ENCODE measurements at places on chromosomes 3 and 15. TPM values are rescaled to one million over a fixed set of nuclear protein-coding genes. Genes with fewer than 3 reads are reported as not detected.

The GOLGA8T gene
- not detected for total RNA-seq

The AADAC gene
- not detected for total RNA-seq

The NOX5 gene
- total RNA-seq, result not detected

The ANKDD1A gene
- 6.4 TPM for total RNA-seq

GRCh38 chr15:63948971-63949370 is 97.3 kb downstream of the DAPK2 start:
- DNase-seq, result no peak

DNA sequence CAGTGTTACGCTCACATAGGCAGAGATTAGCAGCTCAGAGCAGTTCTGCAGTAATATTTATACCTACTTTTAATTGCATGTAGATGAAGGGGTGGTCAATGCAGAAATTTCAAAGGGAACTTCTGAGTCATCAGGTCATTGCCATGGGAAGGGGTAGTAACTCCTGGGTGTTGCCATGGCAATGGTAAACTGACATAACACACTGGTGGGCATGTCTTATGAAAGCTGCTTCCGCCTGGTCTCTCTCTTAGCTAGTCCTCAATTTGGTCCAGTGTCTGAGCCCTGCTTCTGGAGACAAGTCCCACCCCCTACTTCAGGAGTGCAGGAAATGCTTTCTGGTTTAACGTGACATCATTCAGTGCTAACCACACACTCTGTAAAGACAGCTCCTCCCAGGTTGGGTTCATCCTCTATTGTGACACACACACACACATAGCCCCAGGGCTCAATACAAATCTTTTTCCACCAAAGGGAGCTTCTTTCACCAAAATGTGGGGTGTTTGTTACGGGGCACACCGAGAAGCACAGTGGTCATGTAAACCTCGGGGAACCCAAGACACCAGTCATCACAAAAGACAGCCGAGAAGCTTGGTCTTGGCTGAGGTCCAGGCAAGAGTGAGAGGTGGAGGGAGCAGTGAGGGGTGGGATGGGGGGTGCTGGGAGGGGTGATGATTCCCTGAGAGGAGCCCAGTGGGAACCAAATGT is 74.5 kb downstream of the TLE3 start:
- no peak for DNase-seq

The CD200R1 gene
- total RNA-seq, result not detected

The CHCHD4 gene
- total RNA-seq, result 8.4 TPM

DNA sequence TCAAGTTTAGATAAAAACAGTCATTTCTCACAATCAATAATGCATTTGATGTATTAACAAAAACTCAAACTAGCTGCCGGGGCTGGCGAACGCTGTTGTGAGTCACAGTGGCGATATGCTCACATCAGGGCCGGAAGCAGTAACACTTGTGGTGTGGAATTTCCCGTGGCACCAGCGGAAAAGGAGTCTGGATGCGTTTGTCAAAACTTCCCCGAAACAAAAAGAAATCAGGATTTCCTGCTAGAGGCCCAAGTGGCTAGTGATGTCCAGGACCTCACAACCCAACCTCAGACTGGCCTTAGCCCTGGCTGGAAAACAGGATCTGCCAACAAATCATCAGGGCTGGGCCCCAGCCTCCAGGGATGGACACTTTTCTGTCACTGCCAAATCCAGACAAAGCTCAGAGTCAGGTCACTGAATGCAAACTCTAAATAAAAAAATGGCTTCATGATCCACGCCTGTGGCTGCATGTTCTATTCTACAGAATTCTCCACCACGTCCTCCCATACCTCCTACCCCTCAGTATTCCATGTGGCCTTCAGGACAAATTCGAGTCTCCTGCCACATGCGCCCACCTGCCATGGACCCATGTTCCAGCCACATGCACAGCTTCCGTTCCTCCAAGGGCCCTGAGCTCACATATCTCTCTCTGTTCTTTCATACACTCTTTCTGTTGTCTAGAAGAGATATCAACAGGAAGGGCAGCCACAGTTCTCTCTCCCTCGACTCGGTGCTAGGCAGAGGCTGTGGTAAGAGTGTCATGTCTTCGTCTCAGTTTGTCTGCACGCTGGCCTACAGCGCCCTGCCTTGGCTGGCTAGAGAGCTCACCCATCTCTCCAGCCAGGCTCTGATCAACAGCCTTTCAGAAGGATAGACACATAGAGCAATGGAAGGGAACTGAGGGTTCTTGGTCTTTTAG is 35.4 kb downstream of the EHD4 start:
- DNase-seq, result peak; percentile 61

DNA sequence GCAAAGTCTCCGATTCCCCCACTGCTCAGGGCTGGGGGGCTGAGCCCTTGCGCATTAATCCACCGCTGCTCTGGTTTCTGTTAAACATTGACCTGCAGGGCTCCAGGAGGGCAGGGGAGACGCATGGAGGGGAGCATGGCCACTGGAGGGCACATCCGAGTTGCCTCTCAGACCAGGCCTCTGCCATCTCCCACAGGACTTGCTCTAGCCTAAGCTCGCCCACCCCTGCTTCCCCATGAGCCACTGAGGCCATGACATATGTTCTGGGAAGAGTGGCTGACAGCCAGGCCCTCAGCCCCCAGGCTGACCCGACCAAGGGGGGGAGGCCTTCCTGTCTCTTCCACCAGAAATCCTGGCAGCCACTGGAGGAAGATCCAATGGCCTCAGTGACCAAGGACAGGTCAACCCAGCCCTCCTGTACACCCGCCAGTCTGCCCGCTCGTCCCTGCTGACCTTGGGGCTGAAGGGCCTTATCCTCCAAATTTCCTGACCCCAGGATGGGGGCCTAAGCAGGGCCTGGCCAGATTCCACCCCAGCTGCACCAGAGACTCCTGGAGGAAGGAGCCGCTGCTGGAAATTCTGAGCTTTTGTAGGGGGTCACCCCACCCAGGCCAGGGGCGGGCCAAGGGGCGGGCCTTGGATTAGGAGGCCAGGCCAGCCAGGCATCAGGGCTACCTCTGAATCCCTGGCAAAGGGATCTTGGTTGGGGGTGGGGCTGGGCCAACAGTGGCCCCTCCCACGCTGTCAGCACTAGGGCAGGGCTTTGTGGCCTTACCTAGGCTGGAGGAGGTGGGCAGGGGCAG is at the start of gene HYAL1:
Gene HYAL1 (minus strand): TSS at position 562 of the 803 bp plus-strand sequence. CDS start 618 bp downstream, outside the sequence.
- peak; percentile 86 for DNase-seq

DNA sequence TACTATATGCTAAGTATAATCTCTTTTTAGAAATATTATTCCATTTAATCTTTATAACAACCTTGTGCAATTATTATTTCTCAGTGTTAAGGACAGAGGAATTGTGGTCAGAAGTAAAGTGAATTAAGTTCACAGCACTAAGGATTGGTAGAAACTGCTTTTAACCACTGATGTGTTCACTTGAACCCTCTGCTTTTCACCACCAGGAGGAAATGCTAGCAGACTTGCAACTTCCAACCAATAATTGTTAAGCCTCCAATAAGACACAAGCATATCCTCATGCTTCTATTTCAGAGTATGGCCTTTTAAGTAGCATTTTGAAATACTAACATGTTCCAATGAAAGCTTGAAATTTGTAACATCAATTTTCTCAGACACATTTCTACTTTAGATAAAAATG is 527.4 kb downstream of the SI start:
- DNase-seq, result no peak

DNA sequence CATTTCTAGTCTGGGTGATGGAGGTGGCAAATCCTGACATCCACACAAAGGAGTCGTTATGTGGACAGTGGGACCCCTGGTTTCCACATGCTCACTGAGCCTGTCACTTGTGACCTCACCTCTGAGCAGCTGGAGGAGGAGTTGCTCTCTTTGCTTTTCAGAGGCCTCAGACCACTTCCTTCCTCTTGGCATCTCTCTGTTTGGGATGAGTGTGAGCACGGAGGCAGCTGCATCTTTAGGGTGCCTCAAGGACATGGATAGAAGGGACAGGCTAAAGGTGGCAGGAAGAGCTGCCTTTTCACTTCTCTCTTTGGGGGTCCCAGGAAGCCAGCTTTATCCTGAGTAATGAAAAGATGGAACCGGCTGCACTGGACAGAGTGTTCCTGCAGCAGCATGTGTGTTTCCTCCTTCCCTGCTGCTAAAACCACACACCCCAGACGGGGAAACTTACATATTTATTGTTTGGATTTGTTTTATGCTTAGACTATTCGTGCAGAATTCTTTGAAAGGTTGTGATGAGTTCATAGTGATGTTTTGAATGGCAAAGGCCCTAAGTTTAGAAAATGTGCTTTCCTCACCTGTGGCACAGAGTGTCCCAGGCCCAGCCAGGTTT is 31.8 kb downstream of the GPR171 start:
- DNase-seq, result peak; percentile 51

DNA sequence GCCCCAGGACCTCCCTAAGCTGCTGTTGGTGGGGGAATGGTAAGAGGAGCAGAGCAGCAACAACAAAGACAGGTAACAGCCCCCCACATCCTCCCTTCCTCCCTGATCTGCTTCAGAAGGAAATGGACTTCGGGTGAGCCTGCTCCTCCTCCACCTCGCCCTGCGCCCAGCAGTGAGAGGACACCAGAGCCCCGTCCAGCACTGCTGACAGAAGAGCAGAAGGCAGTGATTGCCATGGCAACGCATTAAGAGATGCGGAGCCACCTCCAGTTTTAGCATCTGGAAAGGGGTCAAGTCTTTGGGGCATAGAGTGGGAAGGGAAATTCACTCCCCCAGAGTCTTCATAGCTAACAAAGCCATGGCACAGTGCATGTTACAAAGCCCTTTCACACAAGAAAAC is 77.6 kb upstream of the HRH1 start:
- DNase-seq, result no peak

DNA sequence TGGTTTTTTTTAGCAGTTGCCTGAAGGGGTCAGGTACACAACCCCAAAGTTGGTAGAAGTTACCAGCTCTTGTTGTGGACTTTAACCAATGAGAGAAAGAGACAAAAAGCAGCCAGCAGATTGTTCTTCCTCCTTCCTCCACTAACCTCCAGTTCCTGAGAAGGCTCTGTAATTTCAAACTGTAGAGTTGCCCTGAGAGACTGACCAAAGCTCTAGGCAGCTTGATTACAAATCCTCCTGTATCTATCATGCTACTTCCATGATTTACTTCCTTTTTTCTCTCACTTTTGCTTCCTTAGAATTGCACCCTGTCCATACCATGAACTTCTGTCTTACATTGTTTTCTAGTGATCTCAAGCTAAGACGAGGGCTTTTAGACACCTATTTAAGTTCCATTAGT is 29.2 kb downstream of the NSUN3 start:
- no peak for DNase-seq

GRCh38 chr15:64894395-64895056 is 17.2 kb upstream of the ANKDD1A start:
- peak; percentile 88 for DNase-seq

The MINDY4B gene
- not detected for total RNA-seq

The HTR3E gene
- not detected for total RNA-seq

The CISH gene
- 5.7 TPM for total RNA-seq

DNA sequence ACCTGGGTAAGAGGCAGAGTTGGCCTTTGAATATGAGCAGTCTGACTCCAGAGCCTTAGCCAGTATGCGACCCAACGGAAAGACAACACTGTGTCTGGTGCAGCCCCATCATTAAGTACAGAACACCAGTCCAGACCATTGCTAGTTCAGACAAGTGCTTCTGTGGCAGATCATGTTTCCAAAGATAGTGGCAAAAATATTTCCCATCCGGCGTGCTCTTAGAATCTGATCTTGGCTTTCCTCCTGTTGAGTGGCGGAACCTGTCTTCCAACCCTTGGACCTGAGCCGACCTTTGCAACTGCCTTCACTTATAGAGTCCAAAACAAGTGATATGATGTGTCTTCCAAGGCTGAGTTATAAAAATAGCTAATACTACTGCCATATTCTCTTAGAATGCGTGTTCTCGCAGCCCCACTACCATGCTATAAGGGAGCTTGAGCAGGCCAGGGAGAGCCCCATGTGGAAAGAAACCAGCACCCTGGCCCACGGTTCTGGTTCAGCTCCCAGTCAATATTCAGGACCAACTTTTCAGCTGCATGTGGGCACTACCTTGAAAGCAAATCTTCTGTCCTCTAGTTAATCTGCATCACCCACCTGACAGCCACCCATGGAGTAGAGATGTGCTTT is 322.4 kb upstream of the SLCO3A1 start:
- DNase-seq, result no peak

The FMN1 gene
- 29.3 TPM for total RNA-seq

The KBTBD8 gene
- total RNA-seq, result 0.72 TPM

The DPPA2 gene
- total RNA-seq, result not detected

- no peak for DNase-seq
Observed at GRCh38 chr3:11522953-11523571, 120.7 kb downstream of the VGLL4 start.

- no peak for DNase-seq
Observed at GRCh38 chr3:171121801-171122200, 95.3 kb upstream of the SLC2A2 start.

- peak; percentile 75 for DNase-seq
Observed at GRCh38 chr3:17233398-17233800, 348.6 kb downstream of the PLCL2 start.

GRCh38 chr3:12471241-12471640 is 13.0 kb upstream of the TSEN2 start:
- no peak for DNase-seq

The P2RY13 gene
- not detected for total RNA-seq

DNA sequence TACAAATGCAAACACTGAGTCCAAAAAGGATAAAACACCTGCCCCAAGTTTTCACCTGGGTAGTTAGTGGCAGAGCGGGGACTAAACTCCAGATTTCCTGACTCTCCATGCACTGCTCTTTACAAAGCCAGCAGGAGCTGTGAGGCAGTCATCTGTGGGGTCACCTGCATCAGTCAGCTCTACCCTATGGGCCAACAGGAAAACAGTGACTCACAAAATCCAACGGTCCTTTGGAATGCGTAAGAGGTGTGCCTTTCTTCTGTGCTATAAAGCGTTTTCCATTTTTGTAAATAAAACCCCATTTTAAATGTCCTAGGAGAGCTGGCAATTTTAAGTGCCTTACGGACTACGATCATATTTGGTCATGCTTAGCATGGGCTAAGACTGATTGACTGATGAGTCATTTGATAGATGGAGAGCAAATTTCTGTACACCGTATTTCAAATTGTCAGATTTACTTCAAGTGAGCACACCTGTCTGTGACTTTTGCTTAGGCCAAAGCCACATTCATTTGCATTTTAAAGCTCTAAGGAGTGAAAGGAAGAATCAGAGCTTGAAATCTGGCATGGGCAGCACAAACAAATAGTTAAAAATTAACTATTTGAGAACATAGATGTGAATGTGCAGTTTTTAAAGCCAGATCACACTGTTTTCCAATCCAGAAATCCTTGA is 4.4 kb upstream of the COL8A1 start:
- no peak for DNase-seq

DNA sequence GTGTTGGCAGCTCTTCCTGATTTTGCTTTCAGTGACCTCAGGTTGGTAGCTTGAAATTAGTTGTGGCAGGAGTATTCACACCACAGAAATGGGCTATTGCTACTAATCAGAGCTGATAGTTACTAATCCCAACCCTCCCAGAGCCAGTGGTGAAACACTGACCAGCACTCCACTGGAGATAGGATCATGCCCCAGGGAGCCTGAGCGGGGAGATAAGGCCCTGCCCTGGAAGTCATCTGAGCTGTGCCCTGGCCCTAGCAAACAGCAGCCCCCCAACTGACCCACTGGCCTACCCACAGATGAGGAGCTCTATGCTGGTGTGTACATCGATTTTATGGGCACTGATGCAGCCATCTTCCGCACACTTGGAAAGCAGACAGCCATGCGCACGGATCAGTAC is 9.4 kb upstream of the GNAT1 start:
- DNase-seq, result no peak

GRCh38 chr3:147655236-147655635 is 246.1 kb downstream of the ZIC1 start:
- DNase-seq, result no peak

- no peak for DNase-seq
Observed at GRCh38 chr3:23916152-23916885, 471 bp downstream of the NKIRAS1 start.
